ENCODE measurements at places on chromosomes 16 and 17.

DNA sequence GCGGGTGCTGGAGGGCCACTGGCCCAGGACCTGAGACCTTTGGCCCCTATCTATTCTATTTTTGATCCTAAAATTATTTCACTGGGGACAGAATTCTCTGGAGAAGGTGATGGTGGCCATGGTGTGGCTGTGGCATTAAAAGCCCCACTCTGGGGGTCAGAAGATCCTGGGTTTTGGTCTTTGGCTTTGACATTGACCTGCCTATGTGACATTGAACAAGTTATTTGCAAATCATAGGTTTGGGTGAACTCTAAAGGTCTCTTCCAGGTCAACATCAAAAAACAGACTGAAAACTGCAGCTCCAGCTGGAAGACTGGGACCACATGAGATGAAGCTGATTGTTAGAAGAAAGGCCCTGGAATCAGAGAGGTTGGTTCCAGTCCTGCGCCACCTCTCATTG lies 2.3 kb upstream of the CDH1 start:
- DNase-seq = no peak

DNA sequence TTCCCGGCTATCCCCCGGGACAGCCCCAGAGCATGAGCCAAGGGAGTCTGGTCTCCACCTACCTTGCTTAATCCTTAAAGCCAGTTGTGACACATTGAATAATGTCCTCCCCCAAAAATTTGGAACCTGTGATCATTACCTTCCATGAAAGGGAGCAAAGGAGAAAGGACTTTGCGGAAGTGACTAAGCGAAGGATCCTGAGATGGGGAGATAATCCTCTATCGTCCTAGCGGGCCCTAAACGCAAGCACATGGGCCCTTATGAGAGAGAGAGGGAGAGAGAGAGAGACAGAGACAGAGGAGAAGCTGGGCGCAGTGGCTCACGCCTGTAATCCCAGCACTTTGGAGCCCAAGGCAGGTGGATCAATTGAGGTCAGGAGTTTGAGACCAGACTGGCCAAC lies 9.5 kb downstream of the SPPL2C start:
- no peak for DNase-seq

GRCh38 chr16:54651440-54652195 lies 279.0 kb upstream of the IRX5 start:
- DNase-seq = no peak

DNA sequence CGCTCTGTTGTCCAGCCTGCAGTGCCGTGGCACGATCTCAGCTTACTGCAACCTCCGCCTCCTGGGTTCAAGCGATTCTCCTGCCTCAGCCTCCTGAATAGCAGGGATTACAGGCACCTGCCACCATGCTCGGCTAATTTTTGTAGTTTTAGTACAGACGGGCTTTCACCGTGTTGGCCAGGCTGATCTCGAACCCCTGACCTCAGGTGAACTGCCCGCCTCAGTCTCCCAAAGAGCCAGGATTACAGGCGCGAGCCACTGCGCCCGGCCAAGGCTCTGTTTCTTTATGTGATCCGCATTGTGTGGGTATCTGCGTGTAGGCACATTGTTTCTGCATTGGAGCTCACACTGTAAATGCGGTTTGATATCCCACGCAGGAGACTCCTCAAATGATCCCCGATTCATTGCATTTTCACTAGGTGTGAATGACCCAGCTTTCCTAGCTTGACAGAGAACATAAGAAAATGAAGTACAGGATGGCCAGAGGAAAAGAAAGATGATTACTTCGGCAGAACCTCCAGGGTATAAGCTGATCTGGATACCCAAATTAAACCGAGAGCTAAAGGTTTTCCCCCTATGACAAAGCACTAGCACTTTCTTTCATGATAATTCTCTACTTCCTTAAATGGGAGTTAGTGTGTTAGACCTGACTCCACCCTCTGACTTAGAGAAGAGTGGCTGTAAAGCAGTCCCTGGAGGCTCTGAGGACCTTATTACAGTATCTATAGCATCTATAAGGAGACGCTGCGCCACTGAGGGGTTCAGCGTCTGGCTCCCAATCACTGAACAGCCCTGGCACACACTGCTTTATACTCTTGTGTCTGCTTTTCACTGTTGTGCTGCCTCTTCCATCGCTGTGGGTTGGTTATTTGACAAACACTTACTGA lies 17.3 kb downstream of the COTL1 start:
- peak; percentile 30 for DNase-seq

DNA sequence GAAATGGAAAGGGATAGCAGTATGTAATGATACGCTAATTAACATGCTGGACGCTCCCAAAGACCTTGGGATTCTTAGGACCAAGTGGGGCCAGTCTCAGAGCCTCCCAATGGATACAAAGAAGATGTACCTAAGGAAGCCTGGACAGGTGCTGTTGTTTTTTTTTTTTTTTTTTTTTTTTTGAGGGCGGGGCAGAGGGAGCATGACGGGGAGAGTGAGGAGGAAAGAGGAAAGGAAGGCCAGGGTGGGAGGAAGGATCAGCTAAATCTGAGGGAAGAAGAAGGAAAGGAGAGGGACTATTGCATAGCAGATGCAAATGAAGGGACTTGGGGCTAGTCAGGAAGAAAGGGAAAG lies 2.5 kb downstream of the VAMP2 start:
- no peak for DNase-seq

GRCh38 chr16:54056921-54057320 lies 229.7 kb downstream of the IRX3 start:
- DNase-seq = no peak

DNA sequence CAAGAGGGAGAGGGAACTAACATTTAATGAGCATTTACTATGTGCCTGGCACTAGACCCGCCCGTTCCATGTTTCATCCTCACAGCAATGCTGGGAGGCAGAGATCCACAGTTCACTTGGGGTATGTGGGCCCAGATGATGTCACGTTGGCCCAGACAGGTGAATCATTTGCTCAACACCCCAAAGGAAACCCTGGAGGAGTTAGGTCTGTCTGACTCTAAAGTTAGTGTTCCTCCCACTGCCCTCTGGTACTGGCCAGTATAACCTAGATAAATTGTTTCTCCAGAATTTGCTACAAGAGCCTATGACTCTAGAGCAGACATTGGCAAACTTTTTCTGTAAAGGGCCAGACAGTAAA lies 164.6 kb downstream of the VPS53 start:
- DNase-seq = peak; percentile 69

GRCh38 chr17:32569171-32570080 lies 82.6 kb downstream of the CDK5R1 start:
- peak; percentile 91 for DNase-seq

- DNase-seq = peak; percentile 48
Observed at GRCh38 chr16:7185689-7186088, 147.0 kb upstream of the RBFOX1 start.

DNA sequence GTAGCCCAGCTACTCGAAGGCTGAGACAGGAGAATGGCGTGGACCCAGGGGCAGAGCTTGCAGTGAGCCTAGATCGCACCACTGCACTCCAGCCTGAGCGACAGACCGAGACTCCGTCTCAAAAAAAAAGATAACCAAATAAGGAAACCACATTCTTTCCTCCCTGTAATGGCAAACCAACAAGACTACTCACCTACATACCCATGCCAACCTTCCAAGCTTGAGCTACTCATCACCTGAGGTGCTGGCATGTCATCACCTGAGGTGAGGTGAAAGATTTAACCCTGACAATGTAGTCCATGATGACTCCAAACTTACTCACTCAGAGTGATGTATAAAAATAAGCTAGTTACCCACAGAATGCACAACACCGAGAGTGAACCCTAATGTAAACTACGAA lies 85.2 kb downstream of the SMG6 start:
- DNase-seq = peak; percentile 100

DNA sequence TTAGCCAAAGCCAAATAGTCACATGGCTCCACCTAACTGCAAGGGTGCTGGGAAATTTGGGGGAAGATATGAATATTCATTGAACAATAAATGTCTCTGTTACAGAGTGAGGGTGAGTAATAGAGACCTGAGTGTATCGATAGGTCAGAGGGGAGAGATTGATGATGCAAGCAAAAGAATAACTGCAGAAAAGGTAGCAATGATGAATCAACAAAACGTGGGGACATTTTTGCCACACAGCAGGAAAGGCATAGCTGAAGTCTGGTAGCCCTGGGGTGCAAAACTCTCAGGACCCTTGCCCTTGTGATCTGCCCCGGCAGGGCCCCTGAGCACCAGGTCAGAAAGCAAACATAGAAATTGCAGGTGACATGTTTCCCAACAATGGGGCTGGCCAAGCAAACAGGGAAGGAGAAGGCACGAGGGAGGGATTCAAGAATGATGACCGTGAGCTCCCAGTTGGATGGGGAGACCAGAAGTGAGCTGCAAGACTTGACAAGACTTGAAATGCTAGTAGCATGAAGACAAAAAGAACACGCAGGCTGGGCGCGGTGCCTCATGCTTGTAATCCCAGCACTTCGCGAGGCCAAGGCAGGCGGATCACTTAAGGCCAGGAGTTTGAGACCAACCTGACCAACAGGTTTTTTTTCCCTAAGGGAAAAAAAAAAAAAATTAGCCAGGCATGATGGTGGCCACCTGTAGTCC lies 12.7 kb upstream of the HERPUD1 start:
- no peak for DNase-seq

DNA sequence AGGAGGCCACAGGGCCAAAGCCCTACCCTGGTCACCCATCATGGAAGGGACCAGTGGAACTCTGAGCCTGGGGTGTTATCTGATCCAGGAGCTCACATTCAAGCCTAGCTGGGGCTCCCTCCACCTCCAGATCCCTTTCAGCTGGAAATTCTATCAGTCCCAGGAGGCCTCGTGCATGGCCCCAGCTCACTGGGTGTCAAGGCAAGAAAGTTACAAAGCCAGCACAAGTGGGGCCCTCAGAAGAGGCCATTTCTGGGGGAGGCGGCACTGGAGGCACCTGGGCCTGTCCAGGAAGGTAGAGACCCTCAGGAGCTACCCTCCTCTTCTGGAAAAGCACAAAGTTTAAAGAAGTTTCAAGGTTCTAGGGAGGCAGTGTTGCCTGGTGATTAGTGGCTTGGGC lies 4.8 kb downstream of the CA7 start:
- no peak for DNase-seq

GRCh38 chr17:7021993-7022778 lies 664 bp upstream of the BCL6B start:
- DNase-seq = peak; percentile 67

GRCh38 chr16:27751676-27752075 lies 201.7 kb downstream of the KATNIP start:
- no peak for DNase-seq

GRCh38 chr16:4002121-4002520 lies 114.1 kb downstream of the ADCY9 start:
- DNase-seq = no peak

- DNase-seq = peak; percentile 93
Observed at GRCh38 chr16:24635900-24636610, 93.4 kb upstream of the TNRC6A start.

DNA sequence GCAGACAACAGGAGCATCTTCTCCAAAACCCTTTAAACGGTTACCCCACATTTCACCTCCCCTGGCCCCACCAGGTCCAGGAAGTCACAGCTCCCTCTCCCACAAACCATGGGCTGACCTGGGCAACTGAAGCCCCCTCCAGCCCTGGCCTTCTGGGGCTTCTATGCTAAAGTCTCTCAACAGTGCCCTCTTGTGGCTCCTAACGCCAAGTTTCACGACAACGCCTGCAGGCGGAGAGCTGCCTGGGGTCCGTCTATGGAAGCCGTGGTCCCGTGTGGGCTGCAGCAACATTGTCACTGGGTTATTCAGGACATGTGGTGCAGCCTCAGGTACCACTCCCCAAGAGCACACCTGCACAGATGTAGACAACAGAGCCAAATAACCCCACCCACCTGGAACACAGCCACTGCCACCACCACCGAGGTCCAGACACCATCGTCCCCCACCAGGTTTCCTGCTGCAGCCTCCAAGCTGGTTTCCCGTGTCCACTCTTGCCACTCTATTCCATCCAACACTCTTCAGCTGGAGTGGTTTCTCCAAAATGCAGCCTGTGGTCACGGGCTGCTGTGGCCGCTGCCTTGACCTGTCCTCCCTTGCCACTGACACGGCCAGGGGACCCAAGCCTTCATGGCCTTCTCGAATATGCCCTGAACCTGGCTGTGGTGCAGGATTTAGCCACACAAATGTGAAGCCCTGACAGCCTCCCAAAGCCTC lies 19.1 kb downstream of the C16orf95 start:
- peak; percentile 8 for DNase-seq

DNA sequence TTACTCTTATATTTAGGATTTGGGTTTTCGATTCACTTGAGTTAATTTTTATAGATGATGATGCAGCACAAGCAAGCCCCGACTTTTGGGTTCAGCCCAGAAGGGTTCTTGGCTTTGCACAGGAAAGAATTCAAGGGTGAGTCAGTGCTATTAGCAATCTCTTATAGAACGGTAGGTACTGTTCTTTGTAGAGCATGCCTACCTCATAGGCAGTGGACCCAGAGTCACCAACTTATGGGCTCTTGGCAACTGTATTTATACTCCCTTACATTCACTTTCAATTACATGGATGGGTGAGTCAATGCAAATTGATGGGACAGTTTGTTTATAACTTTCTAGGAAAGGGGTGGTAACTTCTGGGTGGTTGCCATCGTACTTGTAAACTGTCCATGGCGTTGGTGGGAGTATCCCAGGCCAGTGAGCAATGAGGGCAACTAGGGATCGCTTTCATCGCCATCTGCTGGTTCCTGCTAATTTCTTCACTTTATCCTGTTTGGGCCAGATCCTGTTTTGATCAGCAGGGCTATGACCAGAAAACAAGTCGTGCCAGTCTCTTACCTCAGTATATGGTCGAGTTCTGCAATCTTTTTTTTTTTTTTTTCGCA lies 362.6 kb downstream of the CNTNAP4 start:
- peak; percentile 34 for DNase-seq

GRCh38 chr16:78515421-78515820 lies 416.0 kb downstream of the WWOX start:
- DNase-seq = no peak

GRCh38 chr17:9208381-9209105 lies 187.2 kb downstream of the NTN1 start:
- no peak for DNase-seq

DNA sequence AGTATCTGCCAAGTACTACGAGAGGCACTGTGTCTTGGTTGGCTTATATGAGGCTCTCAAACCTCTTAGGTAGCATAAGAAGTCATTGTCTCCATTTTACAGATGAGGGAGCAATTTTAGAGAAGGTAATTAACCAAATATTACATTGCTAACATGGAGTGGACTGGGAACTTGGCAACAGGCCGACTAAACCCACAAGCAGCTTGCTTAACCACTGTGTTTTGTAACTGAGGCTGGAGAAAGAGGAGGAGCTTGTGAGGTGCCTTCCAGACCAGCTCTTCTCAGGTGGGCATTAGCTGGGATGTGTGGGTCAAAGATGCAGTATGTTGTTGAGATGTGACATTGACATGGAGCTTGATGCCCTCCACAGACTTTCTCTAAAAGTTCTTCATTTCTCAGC lies 835.6 kb upstream of the RBFOX1 start:
- no peak for DNase-seq

Measured in kidney tubule cell (primary cell).